Urothelium cell line (cell line): ENCODE measurements at places on chromosomes 5 and 9.

DNA sequence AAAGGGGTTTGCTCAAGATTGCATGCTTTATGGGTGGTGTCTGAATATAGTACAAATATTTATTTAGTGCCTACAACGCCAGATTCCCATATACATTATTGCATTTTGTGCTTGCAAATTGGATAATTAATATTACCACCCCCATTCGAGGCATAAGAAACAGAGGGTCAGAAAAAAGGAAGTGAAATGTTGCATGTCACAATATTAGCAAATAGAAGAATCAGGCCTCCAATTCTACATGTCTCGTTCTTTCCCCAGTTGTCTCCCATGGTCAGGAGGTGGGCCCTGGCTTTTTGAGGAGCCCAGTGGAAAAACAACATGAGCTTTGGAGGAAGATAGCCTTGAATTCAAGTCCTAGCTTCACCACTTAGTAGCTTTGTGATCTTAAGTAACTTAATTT, 98.1 kb upstream of the CCDC112 start:
- no peak for DNase-seq

- no peak for DNase-seq
Measured at GRCh38 chr9:105295986-105296385, 51.5 kb downstream of the SLC44A1 start.

DNA sequence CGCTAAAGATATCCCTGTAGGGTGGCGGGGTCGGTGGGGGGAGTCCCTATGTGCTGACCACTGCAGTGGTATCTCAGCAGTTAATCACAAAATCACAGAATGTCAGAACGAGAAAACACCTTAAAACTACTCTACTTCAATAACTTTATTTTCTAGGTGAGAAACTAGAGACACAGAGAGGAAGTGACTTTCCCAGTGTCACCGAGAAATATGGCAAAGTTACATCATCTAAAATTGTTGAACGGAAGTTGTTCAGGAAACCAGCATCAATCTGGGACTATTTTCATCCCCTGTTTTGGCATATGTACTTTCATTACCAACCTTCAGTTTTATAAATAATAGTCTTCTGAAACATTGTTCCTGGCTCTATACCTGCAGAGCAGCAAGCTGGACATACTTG, 384.0 kb downstream of the SPOCK1 start:
- no peak for DNase-seq

- DNase-seq, result no peak
Measured at GRCh38 chr9:135241381-135242048, 154.0 kb downstream of the OLFM1 start.

- DNase-seq, result peak; percentile 58
Measured at GRCh38 chr9:73180403-73180802, 28.7 kb downstream of the ANXA1 start.

DNA sequence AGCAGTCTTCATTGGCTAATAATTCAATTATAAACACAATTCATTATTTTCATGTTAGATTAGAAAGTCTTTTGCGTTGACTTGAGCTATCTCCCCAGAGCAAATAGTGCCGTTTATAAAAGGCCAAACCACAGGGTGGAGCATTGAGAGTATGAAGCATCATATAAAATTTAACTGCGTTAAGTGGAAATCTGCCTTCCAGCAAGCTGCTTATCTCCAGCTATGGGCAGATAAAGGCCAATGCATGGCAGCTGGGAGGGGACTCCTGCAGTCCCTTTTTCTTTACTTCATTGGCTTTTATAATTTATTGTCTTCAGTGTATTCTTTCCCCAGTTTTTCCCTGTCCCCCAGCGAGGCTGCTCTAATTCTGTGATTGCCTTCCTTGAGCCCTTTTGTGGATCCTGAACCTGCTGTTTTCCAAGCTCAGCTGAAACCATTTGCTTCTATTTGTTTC, 113.7 kb downstream of the TMEM232 start:
- DNase-seq, result no peak

DNA sequence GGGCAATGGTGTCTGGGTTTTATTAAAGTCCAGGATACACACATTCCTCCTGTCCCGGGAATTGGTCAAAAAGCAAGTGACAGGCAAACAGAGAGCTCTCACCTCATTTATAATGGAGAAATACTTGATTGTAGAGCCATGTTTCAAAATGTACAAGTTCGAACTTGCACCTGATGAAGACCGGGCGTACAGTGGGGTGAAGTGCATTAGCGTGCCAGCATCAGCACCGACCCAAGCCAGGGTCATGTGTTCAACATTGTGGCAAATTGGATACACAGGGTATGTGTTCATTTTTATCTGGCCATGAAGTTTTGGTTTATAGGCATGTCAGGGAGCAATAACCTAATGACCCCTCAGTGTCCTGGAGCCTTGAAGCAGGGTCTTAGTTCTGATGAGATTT, 472.5 kb downstream of the IRX1 start:
- no peak for DNase-seq

GRCh38 chr9:99451112-99451606, 229.1 kb downstream of the SEC61B start:
- no peak for DNase-seq

DNA sequence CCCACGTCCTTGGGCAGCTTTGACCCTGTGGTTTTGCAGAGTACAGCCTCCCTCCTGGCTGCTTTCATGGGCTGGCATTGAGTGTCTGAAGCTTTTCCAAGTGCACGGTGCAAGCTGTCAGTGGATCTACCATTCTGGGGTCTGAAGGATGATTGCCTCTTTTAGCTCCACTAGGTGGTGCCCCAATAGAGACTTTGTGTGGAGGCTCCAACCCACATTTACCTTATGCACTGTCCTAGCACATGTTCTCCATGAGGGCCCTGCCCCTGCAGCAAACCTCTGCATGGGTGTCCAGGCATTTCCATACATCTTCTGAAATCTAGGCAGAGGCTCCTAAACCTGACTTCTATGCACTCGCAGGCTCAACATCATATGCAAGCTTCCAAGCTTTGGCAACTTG, 644.2 kb upstream of the CDH9 start:
- no peak for DNase-seq

DNA sequence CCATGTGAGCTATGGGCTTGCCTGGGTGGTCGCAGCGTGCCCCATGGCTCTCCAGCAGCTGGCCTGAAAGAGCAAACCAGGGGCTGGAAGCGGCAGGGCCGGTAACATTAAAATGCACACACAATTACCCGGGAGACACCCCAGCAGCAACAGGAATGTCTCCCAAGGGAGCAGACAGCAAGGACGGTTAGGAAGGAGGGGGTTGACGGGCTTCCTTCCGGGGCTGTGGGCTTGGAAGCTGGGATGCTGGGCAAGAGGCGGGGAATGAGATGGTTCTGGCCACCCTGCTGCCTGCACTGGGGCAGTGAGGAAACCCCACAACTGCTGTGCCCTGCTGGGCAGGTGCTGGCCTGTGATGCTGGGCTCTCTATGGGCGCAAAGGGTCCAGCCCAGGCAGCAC, 71.8 kb upstream of the ADAMTS2 start:
- no peak for DNase-seq

- no peak for DNase-seq
Measured at GRCh38 chr9:25573281-25573680, 105.0 kb downstream of the TUSC1 start.

GRCh38 chr5:143751342-143751741, 60.6 kb upstream of the HMHB1 start:
- no peak for DNase-seq

- peak; percentile 14 for DNase-seq
Measured at GRCh38 chr5:33180900-33181299, 259.9 kb upstream of the TARS1 start.

GRCh38 chr5:96936431-96937320, 796 bp downstream of the LNPEP start:
- DNase-seq, result peak; percentile 34

DNA sequence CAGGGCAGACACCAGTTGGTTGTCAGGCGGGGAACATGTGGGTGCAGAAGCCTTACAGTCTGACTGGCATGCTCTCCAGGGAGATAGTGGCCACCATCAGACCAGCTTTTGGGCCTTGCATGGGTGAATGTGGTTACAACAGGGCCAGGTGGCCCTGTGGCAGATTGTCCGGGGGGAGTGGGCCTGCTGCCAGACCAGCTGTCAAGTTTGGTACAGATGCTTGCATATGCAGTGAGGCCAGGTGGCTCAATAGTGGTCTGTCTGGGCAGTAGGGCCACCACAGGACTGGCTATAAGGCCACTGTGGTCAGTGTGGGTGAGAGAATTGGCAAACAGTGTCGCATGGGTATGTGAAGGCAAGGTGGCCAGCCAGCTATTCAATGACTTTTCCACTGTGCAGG, 148.7 kb downstream of the FAM174A start:
- DNase-seq, result no peak

- DNase-seq, result no peak
Measured at GRCh38 chr5:127426661-127427060, 90.8 kb upstream of the PRRC1 start.

- no peak for DNase-seq
Measured at GRCh38 chr9:83219924-83220438, 157.0 kb upstream of the RASEF start.

DNA sequence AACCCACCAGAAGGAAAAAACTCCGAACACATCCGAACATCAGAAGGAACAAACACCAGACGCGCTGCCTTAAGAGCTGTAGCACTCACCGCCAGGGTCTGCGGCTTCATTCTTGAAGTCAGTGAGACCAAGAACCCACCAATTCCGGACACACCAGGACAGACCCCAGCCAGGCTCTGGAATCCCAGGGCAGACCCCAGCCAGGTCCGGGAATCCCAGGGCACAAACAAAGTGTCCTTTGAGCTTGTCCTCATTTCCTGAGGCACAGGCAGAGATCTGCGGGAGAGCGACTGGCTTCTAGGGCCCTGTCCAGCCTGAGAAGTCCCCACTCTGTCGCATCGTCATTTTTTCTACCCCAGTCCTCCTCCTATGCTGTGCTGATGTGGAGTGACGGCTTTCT, 461.1 kb downstream of the ACTL7B start:
- DNase-seq, result no peak

DNA sequence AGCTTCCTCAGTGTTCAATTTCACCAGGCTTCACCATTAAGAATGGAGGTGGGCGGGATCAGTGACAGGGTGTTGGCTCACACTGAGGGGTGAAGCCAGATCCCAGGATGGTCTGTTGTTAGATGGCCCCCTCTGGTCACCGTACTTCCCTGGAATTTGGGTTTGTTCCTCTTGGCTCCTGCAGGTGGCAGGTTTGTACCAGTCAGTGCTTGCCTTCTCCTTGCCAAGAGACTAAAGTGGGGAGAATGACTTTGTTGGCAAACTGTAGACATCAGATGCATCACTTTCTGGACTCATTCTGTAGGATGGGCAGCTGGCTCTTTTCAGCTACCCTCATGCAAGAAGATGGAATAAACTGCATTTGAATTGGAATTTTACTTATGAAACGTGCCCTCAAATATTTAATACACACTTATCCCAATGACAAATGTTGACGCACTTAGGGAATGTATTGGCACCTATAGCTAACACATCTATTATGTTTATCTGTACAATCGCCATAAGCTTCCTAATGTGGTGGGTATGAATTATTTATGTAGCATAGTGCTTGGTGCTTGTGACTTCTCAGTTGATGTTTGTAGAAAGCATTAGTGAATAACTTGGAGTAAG, 31.4 kb upstream of the ANKRD55 start:
- peak; percentile 74 for DNase-seq

- DNase-seq, result peak; percentile 37
Measured at GRCh38 chr9:86185872-86186271, 73.6 kb downstream of the C9orf153 start.

GRCh38 chr9:132703336-132703735, 33.1 kb downstream of the GTF3C4 start:
- DNase-seq, result no peak

- no peak for DNase-seq
Measured at GRCh38 chr9:112787978-112788377, 37.4 kb downstream of the SNX30 start.

DNA sequence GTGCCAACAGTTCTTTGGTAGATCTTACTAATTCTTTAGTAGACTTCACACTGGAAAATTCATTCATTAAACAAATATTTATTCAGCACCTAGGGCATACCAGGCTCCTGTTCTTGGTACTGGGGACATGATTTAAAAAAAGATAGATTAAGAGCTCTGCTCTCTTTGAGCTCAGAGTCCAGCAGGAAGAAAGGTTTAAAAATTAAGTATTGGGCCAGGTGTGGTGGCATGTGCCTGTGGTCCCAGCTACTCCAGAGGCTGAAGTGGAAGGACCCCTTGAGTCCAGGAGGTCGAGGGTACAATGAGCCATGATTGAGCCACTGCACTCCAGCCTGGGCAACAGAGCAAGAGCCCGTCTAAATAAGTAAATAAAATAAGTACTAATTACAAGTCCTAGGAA, 41.4 kb downstream of the ENC1 start:
- DNase-seq, result no peak

GRCh38 chr9:8693464-8693863, 893.9 kb upstream of the DMAC1 start:
- DNase-seq, result no peak

- DNase-seq, result no peak
Measured at GRCh38 chr5:134878403-134878802, 4.2 kb downstream of the TXNDC15 start.

DNA sequence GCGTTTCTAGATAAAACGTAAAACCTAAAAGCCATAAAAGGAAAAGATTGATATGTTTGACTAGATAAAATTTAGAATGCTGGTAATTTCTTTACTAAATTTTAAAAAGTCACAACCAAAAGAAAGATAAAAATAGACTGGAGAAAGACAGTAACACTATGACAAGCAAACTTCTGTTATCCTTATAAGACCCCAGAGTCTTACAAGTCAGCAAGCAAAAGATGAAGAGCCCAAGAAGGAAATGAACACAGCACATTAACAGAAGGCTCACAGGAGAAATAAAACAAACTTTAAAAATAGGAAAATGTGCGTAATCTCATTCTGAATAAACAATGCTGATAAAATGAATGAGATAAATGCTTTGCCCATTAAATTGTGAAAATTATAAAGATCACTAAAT, 29.7 kb downstream of the IL7R start:
- DNase-seq, result no peak

GRCh38 chr9:121735793-121736770, 84.6 kb downstream of the DAB2IP start:
- DNase-seq, result no peak

GRCh38 chr5:132823481-132824050, 6.9 kb downstream of the SHROOM1 start:
- DNase-seq, result no peak

DNA sequence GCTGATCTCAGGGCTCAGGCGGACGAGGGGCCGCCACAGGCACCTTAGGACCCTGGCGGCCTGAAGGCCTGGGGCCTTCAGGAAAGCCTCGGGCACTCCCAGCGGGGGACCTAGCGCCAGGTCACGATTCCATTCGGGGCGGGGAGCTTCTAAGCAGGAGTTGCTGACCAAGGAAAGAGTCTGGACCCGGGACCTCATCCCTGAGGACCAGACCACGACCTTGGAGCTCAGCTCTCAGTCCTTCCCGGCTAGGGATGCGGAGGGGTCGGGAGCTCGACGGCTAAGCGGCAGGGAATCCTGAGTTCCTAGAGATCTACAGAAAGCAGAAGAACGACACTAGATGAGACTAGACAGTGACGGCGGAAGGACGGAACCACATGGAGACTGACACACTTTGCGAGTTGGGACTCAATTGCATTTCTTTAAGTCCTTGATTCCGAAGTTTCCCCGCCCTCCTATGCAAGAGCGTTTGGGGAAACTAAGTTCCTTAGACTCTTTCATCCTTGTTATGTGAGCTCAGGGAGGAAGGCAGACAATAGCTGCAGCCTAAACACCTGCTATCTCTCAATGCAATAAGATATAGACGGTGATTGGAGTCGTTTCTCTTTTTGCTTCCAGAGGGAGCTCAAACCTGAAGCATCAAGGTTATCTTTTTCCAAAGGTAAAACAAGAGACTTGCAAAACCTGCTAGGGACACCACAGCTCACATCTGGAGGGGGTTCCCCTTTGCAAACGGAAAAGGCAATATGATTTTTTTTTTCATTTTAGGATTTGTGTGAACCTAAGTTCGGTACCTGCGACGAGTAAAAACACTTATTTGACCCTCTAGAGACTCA, 9.7 kb downstream of the NR2F1-AS1 start:
- no peak for DNase-seq
